ENCODE measurements at places on chromosomes 11 and 22. TPM values are rescaled to one million over a fixed set of nuclear protein-coding genes. Genes with fewer than 3 reads are reported as not detected.

KRTAP5-10 gene
- total RNA-seq = not detected

C11orf87 gene
- total RNA-seq = not detected

SAA4 gene
- total RNA-seq = 5.6 TPM

F2 gene
- not detected for total RNA-seq

SLC16A8 gene
- 1.3 TPM for total RNA-seq

DNA sequence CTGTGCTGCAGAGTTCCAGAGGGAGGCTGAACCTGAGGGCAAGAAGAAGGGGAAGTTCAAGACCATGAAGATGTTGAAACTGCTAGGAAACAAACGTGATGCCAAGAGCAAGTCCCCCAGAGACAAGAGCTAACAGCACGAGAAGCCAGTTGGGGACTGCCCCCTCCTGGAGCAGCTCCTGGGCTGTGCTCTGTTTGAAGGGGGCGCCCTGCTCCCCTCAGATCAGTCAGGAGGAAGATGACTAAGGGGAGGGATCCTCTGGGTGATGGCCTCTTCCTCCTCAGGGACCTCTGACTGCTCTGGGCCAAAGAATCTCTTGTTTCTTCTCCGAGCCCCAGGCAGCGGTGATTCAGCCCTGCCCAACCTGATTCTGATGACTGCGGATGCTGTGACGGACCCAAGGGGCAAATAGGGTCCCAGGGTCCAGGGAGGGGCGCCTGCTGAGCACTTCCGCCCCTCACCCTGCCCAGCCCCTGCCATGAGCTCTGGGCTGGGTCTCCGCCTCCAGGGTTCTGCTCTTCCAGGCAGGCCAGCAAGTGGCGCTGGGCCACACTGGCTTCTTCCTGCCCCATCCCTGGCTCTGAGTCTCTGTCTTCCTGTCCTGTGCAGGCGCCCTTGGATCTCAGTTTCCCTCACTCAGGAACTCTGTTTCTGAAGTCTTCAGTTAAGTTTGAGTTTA lies 12.6 kb downstream of the C22orf23 start:
- H3K4me3 ChIP-seq = no peak overlapping the region
- H3K36me3 ChIP-seq = peaks cover 5% of the 10 kb centered on the region
- H3K27me3 ChIP-seq = no peaks in the 10 kb centered on the region
- no peaks in the 10 kb centered on the region for H3K4me1 ChIP-seq

- no peaks in the 10 kb centered on the region for H3K27me3 ChIP-seq
- no peak overlapping the region for H3K27ac ChIP-seq
- DNase-seq = no peak
- H3K36me3 ChIP-seq = no peaks in the 10 kb centered on the region
Measured at GRCh38 chr11:123390146-123390545, 39.9 kb upstream of the GRAMD1B start.

GRCh38 chr11:77213029-77213579 lies 85.1 kb downstream of the MYO7A start:
- H3K4me3 ChIP-seq = no peak overlapping the region
- no peak overlapping the region for H3K27ac ChIP-seq
- no peaks in the 10 kb centered on the region for H3K36me3 ChIP-seq
- DNase-seq = no peak

DNA sequence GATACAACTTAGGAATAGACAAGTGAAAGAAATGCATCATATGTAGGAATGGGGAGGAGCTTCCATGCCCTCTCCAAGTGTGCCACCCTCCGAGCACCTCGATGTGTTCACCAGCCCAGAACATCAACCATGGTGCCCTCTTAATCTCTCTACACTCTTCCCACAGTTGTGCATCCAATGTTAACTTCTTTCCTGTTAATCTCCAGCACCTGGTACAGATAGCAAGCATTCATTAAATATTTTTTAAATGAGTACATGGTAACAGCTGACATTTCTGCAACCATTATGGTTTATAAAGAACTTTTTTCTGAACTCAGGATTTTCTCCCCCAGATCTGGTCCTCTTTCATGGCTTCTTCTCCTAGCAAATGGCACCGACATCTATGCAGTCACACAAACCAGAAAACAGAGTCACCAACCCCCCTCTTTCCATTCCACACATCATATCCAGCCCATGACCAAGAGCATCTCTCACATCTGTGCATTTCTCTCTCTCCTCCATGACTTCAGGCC lies 118.1 kb upstream of the CLPB start:
- H3K36me3 ChIP-seq = no peaks in the 10 kb centered on the region
- H3K4me1 ChIP-seq = no peaks in the 10 kb centered on the region

DNA sequence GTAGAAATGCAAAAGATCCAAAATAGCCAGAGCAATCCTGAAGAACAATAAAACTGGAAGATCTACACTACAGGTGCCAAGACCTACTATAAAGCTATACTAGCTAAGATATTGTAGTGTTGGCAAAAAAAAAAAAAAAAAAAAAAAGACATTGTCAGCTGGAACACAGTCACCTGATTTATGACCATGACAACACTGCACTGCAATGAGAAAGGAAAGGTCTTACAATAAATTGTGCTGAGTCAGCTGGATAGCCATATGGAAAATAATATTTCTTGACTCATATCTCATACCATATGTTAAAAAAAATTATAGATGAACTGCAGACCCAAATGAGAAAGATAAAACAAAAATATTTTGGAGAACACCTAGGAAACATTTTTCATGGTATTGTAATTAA lies 3.1 kb upstream of the PANX3 start:
- H3K36me3 ChIP-seq = no peaks in the 10 kb centered on the region
- no peak overlapping the region for H3K27ac ChIP-seq
- H3K4me3 ChIP-seq = no peak overlapping the region
- H3K4me1 ChIP-seq = no peaks in the 10 kb centered on the region

DNA sequence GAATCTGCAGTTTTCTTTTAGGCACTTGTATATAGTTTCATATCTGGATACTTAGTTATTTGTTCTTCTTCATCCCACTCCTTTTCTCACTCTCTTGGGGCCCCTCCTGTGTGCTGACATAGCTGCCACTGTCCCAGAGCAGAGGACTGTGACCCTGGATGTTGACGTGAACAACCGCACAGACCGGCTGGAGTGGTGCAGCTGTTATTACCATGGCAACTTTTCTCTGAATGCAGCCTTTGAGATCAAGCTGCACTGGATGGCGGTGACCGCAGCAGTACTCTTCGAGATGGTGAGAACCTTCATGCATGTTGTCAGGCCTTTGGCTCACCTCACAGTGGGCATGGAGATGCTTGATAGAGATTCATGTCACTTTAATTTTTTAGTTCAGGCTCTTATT lies 50.9 kb upstream of the YWHAH start:
- H3K27me3 ChIP-seq = no peaks in the 10 kb centered on the region
- H3K27ac ChIP-seq = no peak overlapping the region
- H3K4me3 ChIP-seq = no peak overlapping the region
- DNase-seq = no peak
- H3K4me1 ChIP-seq = no peaks in the 10 kb centered on the region
- H3K36me3 ChIP-seq = no peaks in the 10 kb centered on the region

- no peaks in the 10 kb centered on the region for H3K36me3 ChIP-seq
- H3K27ac ChIP-seq = no peak overlapping the region
Measured at GRCh38 chr22:46551321-46551720, 13.9 kb upstream of the CELSR1 start.

DNA sequence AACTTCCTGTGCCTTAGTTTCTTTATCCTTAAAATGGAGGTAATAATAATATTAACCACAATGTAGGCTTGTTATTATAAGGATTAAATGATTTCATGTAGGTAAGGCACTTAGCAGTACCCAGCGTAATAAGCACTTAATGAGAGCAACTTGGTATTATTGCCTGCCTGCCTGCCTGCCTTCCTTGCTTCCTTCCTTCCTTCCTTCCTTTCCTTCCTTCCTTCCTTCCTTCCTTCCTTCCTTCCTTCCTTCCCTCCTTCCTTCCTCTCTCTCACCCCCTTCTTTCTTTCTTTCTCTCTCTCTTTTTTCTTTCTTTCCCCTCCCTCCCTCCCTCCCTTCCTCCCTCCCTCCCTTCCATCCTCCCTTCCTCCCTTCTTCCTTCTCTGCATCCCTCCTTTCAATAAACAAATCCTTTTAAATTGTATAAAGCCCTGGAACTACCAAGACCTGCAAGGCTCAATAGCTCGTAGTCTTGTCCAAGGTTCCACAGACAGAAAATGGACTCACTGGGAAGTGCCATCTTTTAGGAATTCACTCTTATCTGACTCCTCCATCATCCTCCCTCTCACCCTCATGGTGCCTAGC lies 20.7 kb upstream of the TIMP3 start:
- no peaks in the 10 kb centered on the region for H3K4me1 ChIP-seq
- peak overlapping the region; percentile 79 for H3K27ac ChIP-seq
- DNase-seq = no peak
- H3K27me3 ChIP-seq = no peaks in the 10 kb centered on the region

GRCh38 chr11:4076774-4077173 lies 17.8 kb upstream of the RRM1 start:
- H3K27me3 ChIP-seq = no peaks in the 10 kb centered on the region
- H3K27ac ChIP-seq = no peak overlapping the region
- H3K4me3 ChIP-seq = no peak overlapping the region
- DNase-seq = no peak
- no peaks in the 10 kb centered on the region for H3K36me3 ChIP-seq

DNA sequence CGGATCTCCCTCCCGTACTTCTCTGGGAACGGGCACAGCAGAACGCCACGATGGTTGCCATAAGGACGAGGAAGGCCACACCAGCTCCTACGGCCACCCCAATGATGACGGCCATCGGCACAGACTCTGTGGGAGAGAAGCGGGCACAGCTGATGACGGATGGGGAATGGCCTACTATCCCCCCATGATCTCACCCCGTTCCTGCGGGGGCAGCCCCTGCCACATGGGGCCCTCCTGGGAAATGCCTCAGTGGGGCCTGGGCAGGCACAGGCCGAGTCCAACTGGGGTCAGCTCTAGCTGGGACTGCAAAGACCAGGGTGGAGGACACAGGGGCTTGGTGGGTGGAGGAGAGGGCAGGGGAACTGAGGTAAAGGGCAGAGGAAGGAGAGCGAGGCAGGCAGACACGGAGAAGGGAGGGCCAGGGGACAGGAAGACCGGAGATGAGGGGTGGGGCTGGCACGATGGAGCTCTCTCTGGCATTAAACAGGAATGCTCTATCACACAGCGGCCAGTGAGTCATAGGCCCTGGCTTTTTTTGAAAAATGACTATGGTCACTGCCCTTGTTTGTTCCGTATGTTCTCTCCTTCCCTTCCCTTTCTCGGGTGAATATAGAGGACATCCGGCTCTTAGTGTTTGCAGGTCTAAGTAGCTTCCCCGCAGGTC lies 76.0 kb downstream of the ST3GAL4 start:
- no peaks in the 10 kb centered on the region for H3K27me3 ChIP-seq
- DNase-seq = no peak
- H3K4me3 ChIP-seq = no peak overlapping the region
- no peaks in the 10 kb centered on the region for H3K36me3 ChIP-seq
- peak overlapping the region; percentile 72 for H3K27ac ChIP-seq

- H3K27ac ChIP-seq = peak overlapping the region; percentile 94
- H3K36me3 ChIP-seq = no peaks in the 10 kb centered on the region
- H3K4me3 ChIP-seq = peak overlapping the region; percentile 99
- H3K4me1 ChIP-seq = peaks cover 6% of the 10 kb centered on the region
- H3K27me3 ChIP-seq = no peaks in the 10 kb centered on the region
Measured at GRCh38 chr22:42269432-42270175, 849 bp downstream of the TCF20 start.

DNA sequence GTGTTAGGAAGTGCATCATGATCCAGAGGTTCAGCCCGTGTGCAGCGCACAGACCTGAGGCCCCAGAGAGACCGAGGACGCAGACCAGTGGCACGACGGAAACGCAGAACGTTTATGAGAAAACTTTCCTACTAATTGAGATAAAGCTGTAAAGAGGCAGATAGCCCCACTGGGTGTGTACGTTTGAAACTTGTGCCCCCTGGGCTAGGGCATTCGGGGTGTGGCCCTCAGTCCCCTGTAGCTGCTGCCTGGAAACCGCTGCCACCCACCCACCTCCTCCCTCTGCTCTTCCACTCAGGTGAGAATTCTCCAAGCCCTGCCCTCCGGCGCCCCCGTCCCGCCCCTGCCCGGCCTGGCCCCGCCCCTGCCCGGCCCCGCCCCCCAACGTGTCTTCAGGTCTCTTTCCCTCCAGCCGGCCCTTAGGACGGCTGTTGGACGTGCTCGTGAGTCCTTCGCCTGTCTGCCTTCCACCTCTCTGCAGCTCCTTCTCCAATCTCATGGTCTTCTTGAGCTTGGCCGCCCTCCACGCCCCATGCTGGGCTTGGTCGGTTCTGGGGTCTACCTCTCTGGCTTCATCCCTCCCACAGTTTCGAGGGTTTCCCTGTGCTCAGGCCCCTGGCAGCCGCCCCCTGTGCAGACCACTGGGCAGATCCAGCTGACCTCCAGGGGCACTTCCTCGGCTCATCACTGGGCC lies 12.1 kb downstream of the MAPK8IP2 start:
- H3K4me1 ChIP-seq = no peaks in the 10 kb centered on the region
- H3K4me3 ChIP-seq = no peak overlapping the region
- H3K27ac ChIP-seq = no peak overlapping the region
- DNase-seq = no peak
- no peaks in the 10 kb centered on the region for H3K36me3 ChIP-seq

- H3K4me1 ChIP-seq = no peaks in the 10 kb centered on the region
- H3K27me3 ChIP-seq = no peaks in the 10 kb centered on the region
- no peak for DNase-seq
- H3K36me3 ChIP-seq = no peaks in the 10 kb centered on the region
- no peak overlapping the region for H3K4me3 ChIP-seq
- no peak overlapping the region for H3K27ac ChIP-seq
Measured at GRCh38 chr11:76257074-76257719, 50.9 kb upstream of the WNT11 start.

GRCh38 chr22:20039683-20040325 lies 18.9 kb downstream of the TANGO2 start:
- H3K4me1 ChIP-seq = peaks cover 4% of the 10 kb centered on the region
- no peak overlapping the region for H3K27ac ChIP-seq
- no peaks in the 10 kb centered on the region for H3K36me3 ChIP-seq
- no peaks in the 10 kb centered on the region for H3K27me3 ChIP-seq
- no peak for DNase-seq

DNA sequence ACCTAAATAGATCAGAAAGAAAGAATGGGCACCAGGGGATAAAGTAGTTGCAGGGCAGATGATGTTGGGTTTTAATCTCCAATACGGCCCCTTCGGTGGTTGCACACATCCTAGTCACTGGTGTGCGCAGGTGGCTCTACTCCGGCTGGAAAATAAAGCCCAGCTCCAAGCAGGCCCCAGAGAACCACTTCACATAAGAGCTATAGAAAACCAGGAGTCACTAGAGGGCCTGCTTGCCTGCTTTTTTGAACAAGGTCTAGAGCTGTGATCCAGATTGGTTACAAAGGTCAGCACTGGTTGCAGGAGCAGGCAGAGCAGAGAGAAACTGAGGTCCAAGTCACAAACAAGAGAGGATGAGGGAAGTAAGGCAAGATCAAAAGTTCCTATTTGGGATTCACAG lies 41.5 kb upstream of the MS4A8 start:
- no peaks in the 10 kb centered on the region for H3K4me1 ChIP-seq
- no peaks in the 10 kb centered on the region for H3K36me3 ChIP-seq
- DNase-seq = no peak
- H3K27ac ChIP-seq = peak overlapping the region; percentile 52

- H3K4me1 ChIP-seq = peaks cover 8% of the 10 kb centered on the region
- H3K27ac ChIP-seq = no peak overlapping the region
- no peaks in the 10 kb centered on the region for H3K36me3 ChIP-seq
- peak; percentile 12 for DNase-seq
- H3K4me3 ChIP-seq = no peak overlapping the region
- H3K27me3 ChIP-seq = no peaks in the 10 kb centered on the region
Measured at GRCh38 chr11:2672553-2673249, 27.1 kb downstream of the KCNQ1OT1 start.

All from breast epithelium (tissue), 4 donors.